T47D (cell line): ENCODE measurements at places on chromosomes 5 and 9.

DNA sequence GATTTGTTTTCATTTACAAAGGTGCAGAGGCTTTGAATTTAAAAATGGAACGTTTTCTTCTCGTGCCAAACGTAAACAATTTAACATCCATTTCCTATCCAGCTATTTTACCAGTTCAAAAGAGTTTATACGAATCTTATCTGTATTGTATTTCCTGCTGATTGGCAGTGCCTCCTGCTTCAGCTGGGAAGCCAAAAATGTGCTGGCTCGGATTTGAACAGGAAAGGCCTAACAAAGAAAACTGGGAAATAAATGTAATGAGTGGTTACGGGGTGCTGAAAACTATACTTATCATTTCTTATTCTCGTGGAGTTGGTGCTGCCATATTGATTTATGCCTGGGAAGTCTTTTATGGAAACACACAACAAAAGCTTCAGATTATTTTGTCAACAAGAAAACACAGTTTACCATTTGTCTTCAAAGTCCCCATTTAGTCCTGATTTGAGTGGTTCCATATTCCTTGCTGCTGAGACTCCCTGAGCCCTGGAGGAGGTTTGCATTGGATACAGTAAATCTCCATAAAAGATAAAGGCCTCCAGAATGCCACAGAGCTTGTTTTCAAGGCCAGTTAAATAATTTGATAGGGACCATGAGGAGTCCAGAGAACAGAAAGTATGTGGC is 507.4 kb downstream of the RASEF start:
- DNase-seq, result no peak

DNA sequence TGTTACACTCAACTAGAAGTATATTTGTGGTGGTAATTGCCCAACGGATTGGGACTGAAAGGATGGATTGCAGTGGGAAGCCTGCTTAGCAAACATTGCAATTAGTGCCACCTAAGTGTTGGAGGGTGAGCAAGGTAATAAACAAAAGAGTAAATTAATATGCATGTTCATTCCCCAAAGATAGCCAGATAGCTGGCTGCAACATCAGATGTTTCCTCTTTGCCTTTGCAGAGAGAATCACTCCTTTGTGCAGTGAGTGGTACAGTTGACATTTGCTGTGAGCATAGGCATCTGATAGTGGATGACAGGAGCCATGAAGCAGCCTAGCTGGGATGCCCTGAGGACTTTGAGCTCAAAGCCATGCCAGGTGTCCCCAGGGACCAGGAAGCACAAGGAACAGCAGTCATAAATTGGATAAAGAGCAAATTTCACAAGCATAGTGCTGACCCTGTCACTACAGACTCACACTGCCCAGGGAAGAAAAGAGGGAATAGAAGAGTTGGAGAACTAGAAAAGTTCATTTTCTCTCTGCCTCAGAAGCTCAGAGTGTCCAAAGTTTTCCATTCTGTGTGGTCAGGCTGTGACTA is 336.1 kb upstream of the SLC30A5 start:
- no peak for DNase-seq

DNA sequence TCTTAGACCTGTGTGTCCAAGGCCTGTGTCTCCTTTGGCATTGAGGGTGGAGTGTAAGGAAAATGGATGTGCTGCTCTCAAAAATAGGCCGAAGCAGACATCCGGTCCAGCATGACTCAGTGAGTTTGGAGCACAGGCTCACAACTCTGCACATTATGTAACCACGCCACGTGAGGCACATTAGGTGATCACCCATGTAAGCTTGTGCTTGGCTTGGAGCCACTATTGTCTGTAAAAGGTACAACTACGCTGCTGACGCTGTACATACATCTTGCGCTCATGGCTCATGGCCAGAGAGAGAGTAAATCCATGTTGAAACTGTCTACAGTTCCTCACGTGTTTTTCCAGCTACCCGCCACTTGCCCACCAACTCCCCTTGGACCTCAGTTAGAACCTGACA is 177.5 kb downstream of the PDE4D start:
- DNase-seq, result no peak

DNA sequence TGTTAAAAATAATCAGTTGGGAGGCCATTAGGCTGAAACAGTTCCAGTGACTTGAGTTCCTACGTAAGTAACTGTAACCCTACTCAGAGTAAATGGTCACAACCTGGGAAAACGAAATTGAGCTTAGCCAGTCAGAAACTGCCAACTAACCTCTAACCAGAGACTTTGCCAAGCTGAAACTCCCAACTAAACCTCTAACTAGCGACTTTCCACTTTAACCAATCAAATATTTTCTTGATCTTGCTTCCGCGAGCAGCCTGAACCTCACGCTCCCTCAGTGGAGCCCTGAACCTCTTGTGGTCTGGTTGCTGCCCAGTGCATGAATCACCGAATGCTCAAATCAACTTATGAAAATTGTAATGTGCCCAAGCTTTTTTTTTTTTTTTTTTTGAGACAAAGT is 156.2 kb downstream of the MED10 start:
- no peak for DNase-seq

GRCh38 chr5:55146080-55146479 is 13.9 kb upstream of the GPX8 start:
- DNase-seq, result no peak

GRCh38 chr9:135887021-135887507 is 20.3 kb downstream of the CAMSAP1 start:
- DNase-seq, result no peak

GRCh38 chr5:40549616-40550015 is 130.1 kb upstream of the PTGER4 start:
- no peak for DNase-seq

- DNase-seq, result no peak
Measured at GRCh38 chr5:53907827-53908226, 347.4 kb downstream of the NDUFS4 start.

- no peak for DNase-seq
Measured at GRCh38 chr5:103256178-103256577, 2.4 kb upstream of the MACIR start.

DNA sequence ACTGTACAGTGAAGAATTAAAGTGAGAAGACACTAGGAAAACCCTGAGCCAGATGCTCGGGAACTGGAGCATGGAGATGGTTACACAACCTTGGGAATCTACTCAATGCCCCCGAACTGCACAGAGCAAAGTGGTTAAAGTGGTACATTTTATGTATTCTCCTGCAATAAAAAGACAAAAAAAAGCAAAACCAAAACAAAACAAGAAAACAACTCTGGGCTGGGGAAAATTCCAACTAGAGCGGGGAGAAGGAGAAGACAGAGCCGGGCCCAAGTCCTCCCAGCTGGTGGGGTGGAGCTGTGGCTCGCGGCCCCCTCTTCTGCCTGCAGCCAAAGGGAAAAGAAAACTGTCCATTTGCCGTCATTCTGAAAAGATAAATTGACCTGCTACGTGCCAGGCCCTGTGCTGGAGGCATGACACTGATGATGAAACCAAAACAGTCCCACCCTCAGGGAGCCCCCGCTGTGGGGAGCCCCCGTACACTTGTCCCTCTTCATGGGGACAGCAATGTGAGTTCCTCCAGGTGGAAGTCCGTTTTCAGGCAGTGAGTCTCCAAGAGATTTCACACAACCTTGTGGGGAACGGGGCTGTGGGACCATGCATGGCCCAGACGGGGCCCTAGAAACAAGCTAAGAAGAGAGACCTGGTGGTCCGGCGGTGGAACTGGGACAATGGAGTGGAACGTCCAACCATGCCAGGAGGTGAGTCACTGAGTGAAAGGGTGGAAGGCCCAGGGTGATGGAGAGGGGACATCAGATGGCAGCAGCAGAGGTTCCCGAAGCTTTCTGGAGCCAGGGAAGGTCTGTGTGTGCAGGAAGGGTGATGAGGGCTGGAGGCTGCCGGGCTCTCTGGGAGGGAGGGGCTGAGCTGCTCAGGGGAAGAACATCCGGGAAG is 114.8 kb upstream of the COL5A1 start:
- DNase-seq, result no peak

DNA sequence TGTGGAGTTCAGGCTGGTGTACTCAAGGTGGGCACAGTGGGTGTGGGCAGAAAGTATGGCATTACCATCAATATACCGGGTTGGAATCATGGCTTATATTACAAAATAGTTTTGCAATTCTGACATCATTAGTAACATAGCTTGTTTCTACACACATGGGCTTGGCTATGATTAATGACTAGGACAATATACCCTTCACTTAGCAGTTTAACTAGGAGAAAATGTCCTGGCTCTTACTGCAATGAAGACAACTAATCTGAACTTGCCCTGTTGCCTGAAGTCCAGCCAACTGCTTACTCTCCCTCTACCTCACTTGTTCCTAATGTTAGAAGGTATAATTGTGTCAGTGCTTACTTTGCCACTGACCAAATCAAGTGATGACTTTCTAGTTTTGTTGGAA is 612.5 kb downstream of the EFNA5 start:
- no peak for DNase-seq

- DNase-seq, result no peak
Measured at GRCh38 chr5:146450002-146450401, 2.9 kb downstream of the TCERG1 start.

GRCh38 chr5:53820119-53820801 is 259.8 kb downstream of the NDUFS4 start:
- no peak for DNase-seq

DNA sequence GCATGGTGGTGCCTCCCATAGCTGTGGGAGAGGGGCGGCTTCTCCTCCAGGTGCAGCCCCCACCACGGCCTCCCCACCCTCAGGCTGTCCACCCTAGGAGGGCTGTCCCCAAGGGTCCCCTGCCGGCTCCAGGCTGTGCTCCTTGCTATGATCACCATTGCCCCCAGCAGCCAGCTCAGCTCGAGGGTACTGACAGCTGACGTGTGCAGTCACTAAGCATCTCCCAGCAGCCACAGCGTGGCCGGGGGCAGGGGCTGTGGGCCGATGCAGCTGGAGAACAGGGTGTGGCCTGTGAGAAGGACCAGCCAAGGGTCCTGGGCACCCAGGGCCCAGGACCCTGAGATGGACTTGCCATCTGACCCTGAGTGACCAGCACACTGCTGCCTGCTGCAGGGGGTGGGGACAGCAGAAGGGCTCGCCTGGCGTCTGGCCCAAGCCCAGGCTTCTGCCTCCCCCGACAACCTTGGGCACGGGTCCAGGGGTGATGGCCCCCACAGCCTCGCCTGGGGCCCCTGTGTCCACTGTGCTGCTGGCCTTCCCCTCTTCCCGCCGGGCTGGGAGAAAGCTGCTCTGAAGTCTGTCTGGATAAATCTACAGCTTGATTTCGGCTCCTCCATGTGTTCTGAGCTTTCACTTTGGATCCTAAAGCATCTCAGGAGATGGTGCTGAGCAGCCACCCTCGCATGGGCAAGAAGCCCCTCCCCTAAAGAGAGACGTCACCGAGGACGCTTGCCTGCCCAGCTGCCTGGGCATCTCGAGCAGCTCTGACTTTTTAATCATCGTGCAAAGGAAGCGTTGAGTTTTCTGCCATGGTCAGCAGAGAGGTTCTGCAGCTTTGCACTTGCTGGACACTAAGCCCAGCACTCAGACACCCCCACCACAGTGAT is 5.5 kb downstream of the KCNT1 start:
- DNase-seq, result no peak

DNA sequence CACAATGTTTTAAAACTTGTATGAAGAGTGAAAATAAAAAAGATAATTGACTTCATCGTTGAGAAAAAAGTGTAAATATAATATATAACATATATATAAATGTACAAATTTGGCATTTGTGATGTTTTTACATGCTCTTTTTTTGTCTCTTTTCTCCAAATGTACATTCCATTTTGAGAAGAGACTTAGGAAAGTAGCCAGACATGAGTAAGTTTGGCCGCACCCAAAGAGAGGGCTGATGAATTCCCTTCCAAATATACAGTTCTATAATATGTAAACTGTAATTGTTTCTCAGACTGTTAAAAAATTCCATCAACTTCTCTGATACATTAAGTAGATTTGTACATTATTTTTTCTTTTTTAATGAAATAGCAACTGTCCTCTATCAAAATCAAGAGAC is 193.2 kb upstream of the MAP3K1 start:
- no peak for DNase-seq

DNA sequence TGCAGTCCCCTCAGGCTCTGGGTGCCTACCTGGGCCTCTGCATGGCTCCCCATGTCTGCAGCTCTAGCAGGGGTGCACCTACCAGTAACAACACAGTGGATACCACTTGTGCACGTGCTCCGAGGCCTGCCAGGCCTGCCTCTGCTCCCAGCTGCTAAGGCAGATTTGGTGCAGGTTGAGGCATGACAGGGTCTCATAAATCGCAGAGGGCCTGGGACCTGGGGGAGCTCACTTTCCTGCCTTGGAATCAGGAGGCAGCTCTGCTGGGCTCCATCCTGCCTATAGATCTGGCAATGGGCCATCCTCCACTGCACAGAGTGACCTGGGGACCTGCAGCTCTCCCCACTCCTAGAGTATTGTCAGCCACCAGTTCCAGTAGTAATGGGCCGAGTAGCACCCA is 121.9 kb upstream of the CXCL14 start:
- DNase-seq, result no peak

DNA sequence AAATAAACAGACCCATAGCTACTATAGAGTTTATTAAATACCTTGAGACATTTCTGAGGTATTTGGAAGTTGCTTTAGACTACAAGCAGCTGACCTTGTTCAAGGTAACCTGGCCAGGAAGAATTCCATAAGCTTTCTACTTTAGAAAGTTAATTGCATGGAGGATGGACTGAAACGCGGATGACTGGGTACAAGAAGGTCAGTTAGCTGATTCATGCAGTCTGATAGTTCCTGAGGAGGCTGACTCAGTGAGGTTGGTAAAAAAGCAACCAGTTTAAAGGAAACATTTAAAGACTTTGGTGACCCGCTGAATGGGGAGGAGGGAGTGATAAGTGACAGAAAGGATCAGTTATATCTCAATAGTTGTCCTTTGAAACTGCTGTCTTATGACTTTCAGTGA is 670.1 kb upstream of the CDH9 start:
- DNase-seq, result no peak

DNA sequence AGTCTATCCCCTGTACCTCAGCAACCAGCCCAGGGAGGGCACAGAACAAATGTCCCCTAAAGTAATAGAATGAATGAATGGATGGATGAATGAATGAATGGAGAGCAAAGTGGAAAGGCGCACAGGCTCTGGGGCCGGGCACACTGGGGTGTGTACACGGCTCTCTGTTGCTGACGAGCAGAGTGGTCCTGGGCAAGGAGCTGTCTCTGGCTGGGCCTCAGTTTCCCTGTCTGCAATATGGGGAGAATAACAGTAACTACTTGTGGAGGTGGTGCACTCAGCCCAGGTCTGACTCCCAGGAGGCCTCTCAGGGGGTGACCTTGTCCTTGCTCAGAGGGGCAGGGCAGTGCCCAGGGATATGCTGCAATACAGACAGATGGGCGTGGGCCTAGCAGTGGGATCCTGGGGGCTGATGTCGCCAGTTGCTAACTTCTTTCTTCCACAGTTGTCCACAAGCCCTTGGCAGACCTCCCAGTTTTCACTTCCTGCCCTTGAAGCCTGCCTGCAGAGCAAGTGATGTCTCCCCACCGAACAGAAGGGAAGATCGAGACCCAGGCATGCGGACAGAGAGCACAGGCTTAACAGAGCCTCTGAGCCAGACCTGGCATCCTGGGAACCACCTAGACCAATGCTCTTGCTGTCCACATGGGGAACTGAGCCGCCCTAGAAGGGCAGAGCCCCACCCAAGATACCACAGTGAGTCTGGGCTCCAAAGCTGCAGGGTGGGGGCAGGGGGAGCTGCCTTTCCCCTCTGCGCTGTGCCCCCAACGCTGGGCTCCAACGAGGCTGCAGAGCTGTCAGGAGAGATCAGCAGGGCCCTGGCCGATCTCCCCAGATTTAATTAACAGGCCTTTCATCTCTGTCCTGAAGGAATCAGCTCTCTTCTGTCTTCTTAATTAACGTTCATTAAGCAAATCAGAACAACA is 13.6 kb upstream of the LAMC3 start:
- peak; percentile 25 for DNase-seq

- DNase-seq, result no peak
Measured at GRCh38 chr5:18403141-18403540, 768.9 kb downstream of the TAF11L14 start.
